ENCODE measurements at places on chromosomes 3 and 15.

- DNase-seq, result no peak
These were observed 1066.0 kb downstream of the AGBL1 start for GRCh38 chr15:87145696-87146095.

DNA sequence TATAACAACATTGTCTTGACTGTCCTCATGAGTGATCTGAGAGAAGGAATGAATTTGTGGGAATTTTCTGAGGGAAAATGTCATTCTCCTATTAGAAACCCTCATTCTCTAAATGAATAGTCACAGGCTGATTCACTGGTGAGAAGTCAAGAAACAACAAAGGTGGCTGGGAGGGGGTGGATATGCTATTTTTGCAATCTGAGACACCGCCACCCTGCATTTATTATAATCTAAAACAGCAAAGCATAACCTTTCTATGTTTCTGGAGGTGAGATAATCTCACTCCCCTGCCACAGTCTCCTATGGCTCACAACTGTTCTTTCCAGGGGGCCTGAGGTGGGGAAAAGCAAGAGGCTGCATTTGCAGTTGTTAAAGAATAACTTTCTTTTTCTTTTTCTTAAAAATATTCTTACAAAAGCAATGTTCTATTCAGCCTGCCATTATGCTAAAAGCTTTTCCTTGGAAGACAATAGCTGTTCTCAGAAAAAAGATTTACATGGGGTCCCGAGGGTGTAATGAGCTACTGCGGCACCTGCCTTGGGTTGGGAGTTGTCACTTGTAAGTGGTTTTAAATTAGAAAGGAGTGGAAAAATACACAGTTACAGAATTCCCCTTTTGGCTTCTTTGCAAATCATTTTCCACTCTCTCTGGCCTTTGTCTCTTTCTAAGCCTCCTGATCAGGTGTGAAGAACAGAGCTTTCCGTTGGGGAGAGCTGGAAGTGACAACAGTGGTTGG lies 220.9 kb downstream of the AGBL1 start:
- DNase-seq, result no peak

DNA sequence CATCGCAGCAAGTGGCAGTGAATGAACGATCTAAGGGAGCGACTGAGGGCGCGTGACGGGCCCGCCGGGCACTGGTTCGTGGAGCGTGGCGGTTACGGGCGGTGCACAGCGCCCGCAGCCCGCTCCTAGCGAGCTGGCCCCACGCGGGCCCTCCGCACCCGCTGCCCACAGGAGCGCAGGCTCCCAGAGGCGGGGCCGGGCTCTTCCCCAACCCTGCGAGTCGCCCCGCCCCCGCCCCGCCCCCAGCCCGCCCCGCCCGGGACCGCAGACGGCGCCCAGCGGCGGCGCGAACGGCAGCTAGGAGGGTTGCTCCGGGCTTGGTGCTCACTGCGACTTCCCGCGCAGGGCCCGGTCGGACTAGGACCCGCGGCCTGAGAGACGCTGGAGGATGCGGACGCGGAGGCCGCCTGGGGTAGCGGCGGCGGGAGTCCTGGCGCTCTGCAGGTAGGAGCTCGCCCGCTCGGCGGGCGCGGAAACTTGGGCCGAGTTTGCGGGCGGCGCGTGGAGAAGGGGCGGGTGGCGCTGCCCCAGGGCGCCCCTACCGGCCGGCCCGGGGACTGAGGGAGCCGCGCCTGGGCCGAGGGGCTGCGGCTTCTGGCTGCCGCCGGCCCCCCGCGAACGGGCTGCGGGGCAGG lies at the start of gene C15orf39:
TSS of gene C15orf39 (plus strand) at position 267 of the 635 bp plus-strand sequence. CDS start 4,167 bp downstream, outside the sequence.
- DNase-seq, result peak; percentile 40

DNA sequence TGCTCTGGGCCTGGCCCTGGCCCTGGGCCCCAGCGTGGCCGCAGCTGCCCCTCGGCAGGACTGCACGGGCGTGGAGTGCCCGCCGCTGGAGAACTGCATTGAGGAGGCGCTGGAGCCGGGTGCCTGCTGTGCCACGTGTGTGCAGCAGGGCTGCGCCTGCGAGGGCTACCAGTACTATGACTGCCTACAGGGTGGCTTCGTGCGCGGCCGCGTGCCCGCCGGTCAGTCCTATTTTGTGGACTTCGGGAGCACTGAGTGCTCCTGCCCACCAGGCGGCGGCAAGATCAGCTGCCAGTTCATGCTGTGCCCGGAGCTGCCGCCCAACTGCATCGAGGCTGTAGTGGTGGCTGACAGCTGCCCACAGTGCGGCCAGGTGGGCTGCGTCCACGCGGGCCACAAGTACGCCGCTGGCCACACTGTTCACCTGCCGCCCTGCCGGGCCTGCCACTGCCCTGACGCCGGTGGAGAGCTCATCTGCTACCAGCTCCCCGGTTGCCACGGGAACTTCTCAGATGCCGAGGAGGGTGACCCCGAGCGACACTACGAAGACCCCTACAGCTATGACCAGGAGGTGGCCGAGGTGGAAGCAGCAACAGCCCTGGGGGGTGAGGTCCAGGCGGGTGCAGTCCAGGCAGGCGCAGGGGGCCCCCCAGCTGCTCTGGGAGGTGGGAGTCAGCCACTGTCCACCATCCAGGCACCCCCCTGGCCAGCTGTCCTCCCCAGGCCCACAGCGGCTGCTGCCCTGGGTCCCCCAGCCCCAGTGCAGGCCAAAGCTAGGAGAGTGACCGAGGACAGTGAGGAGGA lies 21.7 kb downstream of the FBLN2 start:
- no peak for DNase-seq

GRCh38 chr3:197312431-197312830 lies 14.0 kb upstream of the DLG1 start:
- no peak for DNase-seq

GRCh38 chr15:44128443-44128842 lies 66.6 kb downstream of the FRMD5 start:
- no peak for DNase-seq

DNA sequence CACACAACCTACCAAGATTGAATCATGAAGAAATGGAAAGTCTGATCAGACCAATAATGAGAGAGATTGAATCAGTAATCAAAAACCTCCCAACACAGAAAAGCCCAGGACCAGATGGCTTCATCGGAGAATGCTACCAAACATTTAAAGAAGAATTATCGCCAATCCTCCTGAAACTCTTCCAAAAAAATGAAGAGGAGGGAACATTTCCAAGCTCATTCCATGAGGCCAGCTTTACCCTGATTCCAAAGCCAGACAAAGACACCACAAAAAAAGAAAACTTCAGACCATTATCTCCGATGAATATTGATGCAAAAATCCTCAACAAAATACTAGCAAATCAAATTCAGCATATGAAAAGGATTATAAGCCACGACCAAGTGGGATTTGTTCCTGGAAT lies 94.1 kb downstream of the SENP2 start:
- no peak for DNase-seq

DNA sequence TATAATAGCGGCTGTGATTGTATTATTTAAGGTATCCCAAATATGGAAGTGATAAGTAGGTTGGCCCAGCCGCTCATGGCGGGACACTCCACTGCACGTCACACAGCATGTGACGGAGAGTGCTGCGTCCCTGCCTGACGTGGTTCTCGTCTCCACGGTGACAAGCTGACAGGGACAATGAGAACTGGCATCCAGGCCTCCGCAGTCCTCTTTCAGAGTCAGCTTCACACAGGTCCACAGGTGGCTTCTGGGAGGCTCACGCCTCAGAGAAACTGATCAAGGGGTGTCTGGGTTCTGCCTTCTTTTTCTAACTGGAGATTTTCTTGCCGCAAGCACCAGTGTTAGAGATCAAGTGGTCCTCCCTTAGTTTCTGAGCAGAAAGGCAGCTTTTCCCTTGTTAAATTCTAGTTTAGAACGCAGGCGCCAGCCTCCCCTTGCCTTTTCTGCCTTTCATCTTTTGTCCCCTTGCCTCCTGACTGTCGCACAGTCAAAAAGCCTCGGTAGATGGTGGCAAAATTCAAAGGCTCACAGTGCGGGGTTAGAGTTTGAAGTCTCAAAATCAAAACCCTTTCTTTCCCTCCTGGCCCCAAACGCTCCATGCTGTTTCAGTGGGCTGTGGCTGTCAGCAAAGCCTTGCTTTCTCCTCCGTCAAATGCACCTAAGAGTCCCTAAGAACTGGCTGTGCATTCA lies 120.9 kb downstream of the ATP10A start:
- no peak for DNase-seq

DNA sequence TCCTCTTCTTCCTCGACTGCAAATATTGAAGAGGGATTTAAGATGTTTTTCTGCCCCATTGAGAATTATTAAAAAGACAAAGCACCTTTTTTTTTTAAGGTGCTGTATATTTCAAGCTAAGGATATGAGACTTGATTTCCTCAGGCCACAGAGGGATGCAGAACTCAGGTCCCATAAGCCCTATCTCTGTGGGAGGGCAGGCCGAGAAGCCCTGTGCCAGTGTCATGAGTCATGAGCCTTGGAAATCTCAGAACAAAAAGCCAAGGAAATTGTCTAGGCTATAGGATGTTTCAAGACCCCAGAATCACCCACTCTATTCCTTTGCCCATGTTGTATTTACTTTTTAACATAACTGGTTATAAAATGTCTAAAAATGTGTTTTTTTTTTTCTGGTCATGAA lies 7.3 kb downstream of the ESYT3 start:
- DNase-seq, result no peak

DNA sequence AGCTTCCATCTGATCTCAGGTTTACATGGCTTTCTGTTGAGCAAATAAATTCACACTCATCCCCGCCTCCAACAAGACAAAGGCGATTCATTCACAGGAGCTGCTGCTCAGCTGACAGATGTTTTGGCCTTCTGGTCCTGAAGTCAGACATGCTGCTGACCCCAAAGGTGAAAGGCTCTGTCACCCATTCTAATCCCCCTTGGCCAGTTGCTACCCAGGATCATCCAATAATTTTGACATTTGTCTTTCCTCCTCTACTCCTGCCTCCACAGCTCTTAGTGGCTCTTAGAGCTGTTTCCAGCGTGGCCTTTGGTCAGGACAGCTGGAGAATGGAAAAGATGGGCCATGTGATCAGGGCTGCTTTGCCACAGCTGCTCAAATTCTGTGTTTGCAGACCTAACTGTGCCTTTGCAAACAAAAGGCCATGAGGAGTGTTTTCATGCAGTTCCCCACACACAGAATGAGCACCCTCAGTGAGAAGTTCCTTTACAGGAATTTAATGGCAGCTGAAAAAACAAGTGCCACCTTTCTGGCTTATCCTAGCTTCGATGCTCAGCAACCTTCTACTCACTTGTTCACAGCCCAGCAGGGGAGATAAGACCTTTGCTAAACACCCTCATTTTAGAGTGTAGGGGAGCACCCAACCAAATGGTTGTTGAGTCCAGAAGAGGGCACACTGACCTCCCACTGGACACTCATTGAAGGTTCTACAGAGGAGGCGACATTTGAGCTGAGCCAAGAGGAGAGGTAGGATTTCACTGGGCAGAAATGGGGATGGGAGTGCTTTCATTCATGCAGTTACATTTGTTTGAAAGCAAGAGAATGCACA lies 39.0 kb downstream of the CYP19A1 start:
- no peak for DNase-seq

GRCh38 chr15:39631357-39631756 lies 50.5 kb downstream of the THBS1 start:
- no peak for DNase-seq

- no peak for DNase-seq
These were observed 62.9 kb downstream of the ZNF445 start for GRCh38 chr3:44414517-44415090.

- no peak for DNase-seq
These were observed 587 bp downstream of the WDR49 start for GRCh38 chr3:167653155-167653554.

GRCh38 chr3:24829011-24829581 lies 334.4 kb upstream of the THRB start:
- peak; percentile 42 for DNase-seq

- no peak for DNase-seq
These were observed 337.3 kb downstream of the LPP start for GRCh38 chr3:188491276-188491687.

- DNase-seq, result no peak
These were observed 157.6 kb downstream of the OR4M2 start for GRCh38 chr15:22237891-22238275.

GRCh38 chr15:69515926-69516325 lies 63.3 kb downstream of the RPLP1 start:
- no peak for DNase-seq

GRCh38 chr15:56968821-56969220 lies 50.4 kb downstream of the TCF12 start:
- no peak for DNase-seq

DNA sequence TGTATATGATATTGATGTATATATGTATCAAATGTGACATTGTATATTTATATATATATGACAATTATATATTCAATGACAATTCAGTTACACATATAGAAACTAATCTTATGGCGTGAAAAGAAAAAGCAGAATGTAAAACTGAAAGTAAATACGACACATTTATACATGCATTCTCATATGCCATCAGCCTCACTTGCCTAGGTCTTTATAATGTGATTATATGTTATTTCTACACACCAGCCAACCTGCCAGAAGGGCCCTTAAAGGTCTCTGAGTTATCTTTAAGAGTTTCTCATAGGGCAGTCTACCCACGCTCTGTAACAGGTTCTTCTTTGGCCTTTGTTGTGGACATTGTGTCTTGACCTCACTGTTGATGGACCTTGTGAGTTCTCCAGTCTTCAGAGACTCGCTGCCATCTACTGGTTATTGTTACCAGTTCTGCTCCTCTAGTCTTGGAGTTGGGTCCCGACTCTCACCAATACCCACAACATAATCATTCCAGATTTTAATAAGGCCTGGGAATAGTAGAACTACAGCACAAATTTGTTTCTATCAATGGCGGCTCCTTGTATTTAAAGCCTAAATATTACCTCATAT lies 371.5 kb upstream of the GOLIM4 start:
- DNase-seq, result peak; percentile 58

GRCh38 chr3:38651153-38651789 lies 1.8 kb upstream of the SCN5A start:
- peak; percentile 52 for DNase-seq

GRCh38 chr3:111667621-111668239 lies 72.6 kb upstream of the ZBED2 start:
- DNase-seq, result no peak

- DNase-seq, result no peak
These were observed 206.4 kb upstream of the BHLHE40 start for GRCh38 chr3:4772858-4773257.

DNA sequence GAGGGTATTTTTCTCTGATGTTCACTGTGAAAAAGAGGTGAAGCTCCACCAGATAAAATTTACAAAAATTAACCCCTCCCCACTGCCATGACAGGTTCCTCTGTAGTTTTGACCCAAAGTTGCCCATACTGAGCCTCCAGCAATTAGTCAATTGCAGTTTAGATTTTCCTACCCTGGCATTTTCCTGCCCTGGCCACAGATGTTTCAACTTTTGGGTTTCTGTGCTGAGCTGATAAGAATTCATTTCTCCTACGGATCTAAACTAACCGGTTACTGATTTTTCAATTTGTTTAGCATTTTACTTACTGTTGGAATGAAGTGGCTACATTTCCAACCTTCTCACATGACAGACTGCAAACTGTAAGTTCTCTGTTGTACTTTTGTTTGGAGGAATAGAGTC lies 1346.1 kb upstream of the EPHA6 start:
- no peak for DNase-seq

DNA sequence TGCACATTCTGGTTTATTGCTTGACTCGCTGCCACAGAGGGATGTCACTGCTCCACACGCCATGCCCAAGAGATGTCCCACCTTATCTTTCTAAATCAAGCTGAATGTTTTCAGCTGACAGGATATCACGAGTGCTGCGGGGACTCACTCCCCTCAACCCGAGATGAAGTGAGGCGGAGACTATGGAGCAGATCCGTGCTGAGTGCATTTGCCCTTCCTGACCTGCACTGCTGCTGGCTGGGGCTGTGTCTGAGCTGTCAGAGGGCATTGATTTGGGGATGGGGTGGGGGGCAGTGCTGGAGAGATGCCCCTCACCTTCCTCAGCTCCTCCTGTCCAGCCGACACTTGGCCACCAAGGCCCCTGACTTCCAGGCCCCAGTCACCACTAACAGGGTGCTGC lies 40.5 kb upstream of the CSPG4 start:
- no peak for DNase-seq

GRCh38 chr3:148075771-148076716 lies 621.7 kb upstream of the AGTR1 start:
- peak; percentile 62 for DNase-seq
